ENCODE measurements at places on chromosomes 1 and 21.

DNA sequence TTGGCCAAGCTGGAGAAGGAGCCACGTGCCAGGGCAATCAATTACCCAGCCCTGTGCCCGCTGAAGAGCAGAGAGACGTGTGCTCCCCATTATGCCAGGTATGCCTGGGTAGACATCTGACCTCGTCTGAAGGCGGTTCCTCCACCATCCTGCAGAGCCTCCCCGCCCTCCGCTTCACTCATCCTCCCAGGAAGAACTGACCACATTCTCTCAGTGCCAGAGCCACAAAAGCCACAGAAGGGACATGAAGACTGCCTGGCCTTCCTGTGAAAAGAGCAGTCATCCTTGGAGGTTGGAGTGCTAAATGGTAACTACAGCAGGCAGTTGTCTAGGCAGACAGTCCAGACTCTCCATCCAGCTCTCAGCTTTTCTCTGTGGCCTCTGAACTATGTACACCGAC is 12.0 kb downstream of the SYT2 start:
- peak; percentile 53 for DNase-seq

- no peak for DNase-seq
Observed at GRCh38 chr1:67787746-67788145, 45.5 kb downstream of the GNG12 start.

- no peak for DNase-seq
Observed at GRCh38 chr1:45753248-45754037, 3.0 kb upstream of the IPP start.

GRCh38 chr1:93666613-93667384 is 14.8 kb downstream of the BCAR3 start:
- DNase-seq = no peak

GRCh38 chr1:10979483-10979920 is 33.0 kb upstream of the TARDBP start:
- DNase-seq = no peak

Data from AML-193 (cell line).